ENCODE measurements at places on chromosomes 4 and X. TPM values are rescaled to one million over a fixed set of nuclear protein-coding genes. Genes with fewer than 3 reads are reported as not detected.

GRCh38 chr4:22030307-22030706 is 81.7 kb upstream of the KCNIP4 start:
- DNase-seq: no peak

UGT2B11 gene
- not detected for polyA plus RNA-seq

DNA sequence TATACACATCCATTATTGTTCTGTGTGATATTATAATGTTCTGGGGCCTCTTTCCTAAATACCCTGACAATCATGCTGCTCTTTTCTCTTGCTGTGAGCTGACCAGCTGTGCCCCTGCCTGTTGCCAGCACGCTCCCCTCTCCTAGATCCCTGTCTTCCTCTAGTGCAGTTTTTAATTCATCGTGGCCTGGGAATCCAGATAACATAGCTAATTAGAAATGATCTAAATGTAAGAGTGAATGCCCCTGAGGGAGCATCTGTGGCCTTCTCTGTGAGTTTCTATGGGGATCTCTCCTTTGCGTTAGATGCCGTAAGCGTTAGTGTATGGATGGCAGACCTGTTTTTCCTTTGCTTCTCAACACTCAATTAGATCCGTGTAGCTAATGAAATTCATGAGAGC is 434.3 kb downstream of the SPRY1 start:
- peak; percentile 81 for DNase-seq

GRCh38 chr4:155657985-155658680 is 8.5 kb upstream of the GUCY1A1 start:
- no peak for DNase-seq

DNA sequence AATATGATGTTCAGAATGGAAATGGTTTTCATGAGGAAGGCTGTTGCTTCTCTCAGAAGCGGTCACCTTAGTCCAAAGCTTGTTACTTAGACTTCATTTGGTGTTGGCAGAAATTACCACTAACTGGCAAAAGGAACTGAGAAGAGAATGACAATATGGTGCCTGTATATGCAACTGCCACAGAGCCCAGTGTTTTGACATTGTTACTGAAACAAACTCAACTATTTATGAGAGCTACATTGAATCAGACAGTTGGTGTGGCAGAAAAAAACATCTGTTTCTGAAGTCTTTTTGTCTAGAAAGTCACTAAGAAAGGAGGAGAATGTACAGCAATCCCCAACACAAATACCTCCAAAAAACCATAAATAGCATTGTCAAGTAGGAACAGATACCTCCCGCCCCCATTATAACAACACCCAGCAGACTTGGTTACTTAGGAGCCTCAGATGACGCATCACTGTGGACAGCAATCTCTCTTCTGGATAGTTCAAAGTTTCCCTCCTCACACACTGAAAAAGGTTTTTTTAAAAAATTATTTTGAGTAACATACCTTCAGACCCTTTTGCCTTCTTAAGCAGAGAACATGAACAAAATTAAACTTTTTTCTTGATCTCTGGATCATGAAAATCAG is 92.2 kb downstream of the MAML3 start:
- no peak for DNase-seq

AKAP4 gene
- 0.43 TPM for polyA plus RNA-seq

DRP2 gene
- polyA plus RNA-seq: 0.97 TPM

GRCh38 chrX:10615931-10616774 is 4.2 kb downstream of the MID1 start:
- no peak for DNase-seq

DNA sequence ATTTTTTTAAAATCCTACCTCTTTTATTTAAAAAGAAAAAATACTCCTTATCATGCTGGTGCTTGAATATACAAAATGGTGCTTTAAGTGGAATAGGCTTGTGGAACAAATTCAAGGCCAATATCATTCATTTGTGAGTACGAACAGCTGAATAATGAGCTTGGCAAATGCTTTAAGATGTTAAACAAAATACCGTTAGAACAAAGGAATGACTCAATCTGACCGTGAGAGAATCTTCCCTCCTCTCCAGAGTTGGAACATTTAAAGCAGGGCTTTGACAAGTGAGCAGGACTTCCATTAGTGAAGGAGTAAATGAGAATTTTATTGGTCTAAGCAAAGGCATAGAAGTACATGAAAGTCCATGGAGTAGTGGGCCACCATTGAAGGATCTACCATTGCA is 74.5 kb downstream of the DCLK2 start:
- no peak for DNase-seq

GRCh38 chr4:1326751-1327525 is 20.1 kb upstream of the UVSSA start:
- DNase-seq: no peak

- no peak for DNase-seq
Measured at GRCh38 chr4:151922306-151922705, 161.5 kb upstream of the GATB start.

GRCh38 chr4:123826896-123827295 is 430.3 kb downstream of the SPRY1 start:
- DNase-seq: no peak

TMSB15C gene
- polyA plus RNA-seq: 5.8 TPM

- DNase-seq: no peak
Measured at GRCh38 chrX:70505451-70505841, 60.8 kb downstream of the DLG3 start.
